ENCODE measurements at places on chromosomes 13 and 19.

DNA sequence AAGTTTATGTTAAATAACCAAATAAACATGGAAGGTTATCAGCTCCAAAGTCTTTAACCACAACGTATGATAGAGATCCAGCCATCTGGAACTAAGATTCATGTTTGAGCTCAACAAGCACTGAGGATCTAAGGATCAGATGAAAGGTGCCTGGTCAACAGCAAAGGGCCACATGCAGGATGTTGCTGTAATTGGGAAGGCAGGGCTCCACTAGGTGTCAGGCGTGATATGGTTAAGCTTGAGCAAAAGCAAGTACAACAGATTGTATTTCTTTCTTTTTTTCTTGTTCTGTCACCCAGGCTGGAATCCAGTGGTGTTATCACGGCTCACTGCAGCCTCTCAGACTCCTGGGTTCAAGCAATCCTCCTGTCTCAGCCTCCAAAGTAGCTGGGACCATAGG, 12.0 kb downstream of the EBPL start:
- DNase-seq, result no peak

DNA sequence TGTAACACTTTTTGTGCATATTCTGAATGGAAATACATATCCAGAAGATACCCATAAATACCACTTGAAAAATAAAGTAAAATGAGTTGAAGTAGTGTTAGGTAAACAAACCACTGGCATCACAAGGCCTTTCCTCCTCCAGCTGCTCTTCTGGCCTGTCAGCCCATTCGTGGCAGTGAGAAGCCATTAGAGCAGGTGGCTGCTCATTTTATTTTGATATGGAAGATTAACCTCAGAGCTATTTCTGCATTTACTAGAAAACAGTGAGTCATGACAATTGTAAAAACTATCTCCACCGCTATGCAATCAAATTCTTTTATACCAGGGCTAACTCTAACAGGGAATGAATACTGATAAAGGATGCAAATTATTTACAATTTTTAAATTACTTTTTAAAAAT, 2898.1 kb downstream of the PCDH9 start:
- no peak for DNase-seq

GRCh38 chr13:71797517-71797916, 69.5 kb downstream of the DACH1 start:
- no peak for DNase-seq

GRCh38 chr19:52366414-52366824, 3.3 kb upstream of the ZNF880 start:
- no peak for DNase-seq

GRCh38 chr19:1254530-1255185, 6.3 kb downstream of the MIDN start:
- no peak for DNase-seq

- no peak for DNase-seq
Measured at GRCh38 chr19:6891761-6892385, 4.5 kb downstream of the ADGRE1 start.

DNA sequence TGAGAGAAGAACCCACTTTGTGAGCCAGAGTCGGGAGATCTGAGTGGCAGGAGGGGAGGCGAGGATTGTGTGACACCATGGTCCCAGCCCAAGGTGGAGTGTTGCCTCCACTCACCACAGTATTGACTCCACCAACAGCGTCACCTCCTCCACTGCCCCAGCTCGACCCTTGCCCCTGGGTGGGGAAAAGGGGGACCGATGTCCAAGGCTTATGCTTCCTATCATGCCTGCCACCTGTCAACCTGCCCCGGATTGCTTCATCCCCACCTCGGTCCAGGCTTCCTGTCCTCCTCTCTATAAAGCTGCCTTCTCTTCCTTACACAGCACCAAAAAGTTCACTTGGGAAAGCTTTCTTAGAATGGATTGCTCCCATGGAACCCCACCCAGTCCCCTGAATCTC, 7.4 kb downstream of the DMKN start:
- no peak for DNase-seq

- DNase-seq, result no peak
Measured at GRCh38 chr13:24784319-24784718, 20.4 kb downstream of the RNF17 start.

GRCh38 chr19:35083691-35084508, 31.7 kb upstream of the FXYD3 start:
- no peak for DNase-seq

- no peak for DNase-seq
Measured at GRCh38 chr13:77503398-77503797, 32.1 kb upstream of the SCEL start.

GRCh38 chr13:95516492-95516891, 36.0 kb upstream of the CLDN10 start:
- DNase-seq, result no peak

GRCh38 chr13:99796175-99796819, 175.3 kb downstream of the ZIC5 start:
- DNase-seq, result no peak

All from DMS 273 treated with DMSO at 0.1 percent for 48 hours (cell line).